Type B pancreatic cell (in vitro differentiated cells): ENCODE measurements at places on chromosomes 1 and 21. TPM values are rescaled to one million over a fixed set of nuclear protein-coding genes. Genes with fewer than 3 reads are reported as not detected.

GRCh38 chr1:95653618-95654017 lies 419.6 kb downstream of the RWDD3 start:
- no peak for DNase-seq
- no peak overlapping the region for H3K4me3 ChIP-seq
- H3K4me1 ChIP-seq = peaks cover 22% of the 10 kb centered on the region
- H3K27ac ChIP-seq = no peak overlapping the region
- H3K27me3 ChIP-seq = no peaks in the 10 kb centered on the region

- H3K27me3 ChIP-seq = no peaks in the 10 kb centered on the region
- H3K4me3 ChIP-seq = no peak overlapping the region
- H3K4me1 ChIP-seq = no peaks in the 10 kb centered on the region
Measured at GRCh38 chr1:119565131-119565772, 58.2 kb downstream of the HSD3B1 start.

DNA sequence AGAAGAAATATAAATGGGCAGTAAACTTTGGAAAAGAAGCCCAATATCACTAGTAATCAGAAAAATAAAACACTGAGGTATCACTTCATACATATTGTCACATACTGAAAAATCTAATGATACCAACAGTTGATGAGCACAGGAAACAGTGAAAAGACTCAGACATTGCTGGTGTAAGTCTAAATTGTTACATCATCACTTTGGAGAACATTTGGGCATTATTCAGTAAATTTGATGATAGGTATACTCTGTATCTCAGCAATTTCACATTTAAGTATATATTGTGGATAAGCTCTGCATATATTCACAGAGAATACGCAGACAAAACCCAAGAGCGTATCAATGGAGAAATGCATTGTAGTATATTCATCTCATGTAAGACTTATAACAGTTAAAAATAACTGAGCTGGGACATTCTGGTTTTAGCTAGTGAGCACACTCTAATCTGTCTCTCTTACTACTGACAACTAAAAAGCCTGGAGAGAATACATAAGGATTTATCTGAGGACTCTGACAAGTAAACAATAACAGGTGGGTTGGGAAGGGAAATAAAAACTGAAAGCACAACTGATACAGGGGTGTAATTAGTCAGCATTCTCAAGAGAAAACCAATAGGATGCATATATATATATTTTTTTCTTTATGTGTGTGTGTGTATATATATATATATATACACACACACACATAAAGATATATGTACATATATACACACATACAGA lies 212.7 kb upstream of the JUN start:
- no peak overlapping the region for H3K27ac ChIP-seq
- no peak for DNase-seq
- H3K36me3 ChIP-seq = no peaks in the 10 kb centered on the region
- H3K27me3 ChIP-seq = no peaks in the 10 kb centered on the region
- no peak overlapping the region for H3K4me3 ChIP-seq

DNA sequence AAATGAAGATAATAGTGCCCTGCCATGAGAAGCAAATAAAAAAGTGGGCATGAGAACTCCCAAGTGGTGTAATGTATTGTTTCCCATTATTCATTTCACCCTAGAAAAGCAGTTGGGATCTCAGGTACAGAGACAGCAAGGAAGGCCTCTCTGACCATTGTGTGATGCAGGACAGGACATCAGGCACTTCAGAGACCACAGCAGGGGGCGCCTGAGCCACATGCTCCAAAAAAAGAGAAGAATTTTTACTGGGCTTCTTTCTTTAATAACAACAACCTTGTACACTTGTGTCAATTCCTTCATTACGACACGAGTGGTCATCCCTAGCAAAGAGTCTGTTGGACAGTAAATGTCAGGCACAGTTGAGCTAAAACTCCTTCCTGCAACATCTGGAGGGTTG lies 533.3 kb downstream of the OMA1 start:
- H3K4me3 ChIP-seq = no peak overlapping the region
- DNase-seq = no peak
- no peak overlapping the region for H3K27ac ChIP-seq
- H3K27me3 ChIP-seq = peaks cover 3% of the 10 kb centered on the region

TEX35 gene
- not detected in 2 replicates for total RNA-seq

GRCh38 chr1:68963353-68963752 lies 466.5 kb upstream of the DEPDC1 start:
- H3K27me3 ChIP-seq = no peaks in the 10 kb centered on the region
- no peak overlapping the region for H3K27ac ChIP-seq
- H3K4me1 ChIP-seq = no peaks in the 10 kb centered on the region
- no peaks in the 10 kb centered on the region for H3K36me3 ChIP-seq
- H3K4me3 ChIP-seq = no peak overlapping the region

GRCh38 chr1:61332196-61332753 lies 249.9 kb downstream of the NFIA start:
- no peak overlapping the region for H3K4me3 ChIP-seq
- peaks cover 25% of the 10 kb centered on the region for H3K36me3 ChIP-seq
- H3K4me1 ChIP-seq = peaks cover 22% of the 10 kb centered on the region
- no peak for DNase-seq
- peaks cover 3% of the 10 kb centered on the region for H3K27me3 ChIP-seq

KCNH1 gene
- total RNA-seq = 0.33 and 2.4 TPM in 2 replicates

GRCh38 chr1:1216770-1217620 lies 3.0 kb upstream of the TNFRSF4 start:
- no peak overlapping the region for H3K27ac ChIP-seq
- no peak overlapping the region for H3K4me3 ChIP-seq
- H3K4me1 ChIP-seq = no peaks in the 10 kb centered on the region
- H3K36me3 ChIP-seq = peaks cover 4% of the 10 kb centered on the region
- DNase-seq = no peak
- no peaks in the 10 kb centered on the region for H3K27me3 ChIP-seq

DNA sequence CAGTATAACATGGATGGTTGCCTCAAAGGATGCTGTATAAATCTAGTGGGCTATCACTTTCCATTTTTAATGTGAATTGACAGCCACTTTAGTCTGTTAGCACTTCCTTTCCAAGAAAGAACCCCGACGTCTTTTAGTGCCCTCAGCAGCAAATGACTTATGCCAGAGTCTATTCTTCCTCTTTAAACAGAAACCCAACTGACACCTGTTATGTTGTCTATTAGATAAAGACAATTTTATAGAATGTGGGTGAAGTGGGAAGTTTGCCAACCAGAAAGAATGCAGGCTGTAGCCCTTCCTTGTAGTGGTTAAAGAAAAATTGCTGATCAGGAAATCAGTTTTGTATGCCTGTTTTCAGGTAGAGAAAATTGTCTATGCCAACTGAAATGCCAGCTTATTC lies 344.9 kb downstream of the ZNF326 start:
- H3K27me3 ChIP-seq = peaks cover 2% of the 10 kb centered on the region
- no peak for DNase-seq
- no peaks in the 10 kb centered on the region for H3K36me3 ChIP-seq
- no peak overlapping the region for H3K4me3 ChIP-seq

GRCh38 chr1:180246579-180246978 lies 16.5 kb downstream of the LHX4 start:
- no peak overlapping the region for H3K27ac ChIP-seq
- no peak for DNase-seq
- H3K4me3 ChIP-seq = no peak overlapping the region
- H3K27me3 ChIP-seq = peaks cover 64% of the 10 kb centered on the region
- H3K36me3 ChIP-seq = no peaks in the 10 kb centered on the region

GRCh38 chr1:91901231-91901630 lies 15.3 kb upstream of the TGFBR3 start:
- DNase-seq = no peak
- no peaks in the 10 kb centered on the region for H3K36me3 ChIP-seq
- H3K4me3 ChIP-seq = no peak overlapping the region
- H3K27ac ChIP-seq = no peak overlapping the region

DNA sequence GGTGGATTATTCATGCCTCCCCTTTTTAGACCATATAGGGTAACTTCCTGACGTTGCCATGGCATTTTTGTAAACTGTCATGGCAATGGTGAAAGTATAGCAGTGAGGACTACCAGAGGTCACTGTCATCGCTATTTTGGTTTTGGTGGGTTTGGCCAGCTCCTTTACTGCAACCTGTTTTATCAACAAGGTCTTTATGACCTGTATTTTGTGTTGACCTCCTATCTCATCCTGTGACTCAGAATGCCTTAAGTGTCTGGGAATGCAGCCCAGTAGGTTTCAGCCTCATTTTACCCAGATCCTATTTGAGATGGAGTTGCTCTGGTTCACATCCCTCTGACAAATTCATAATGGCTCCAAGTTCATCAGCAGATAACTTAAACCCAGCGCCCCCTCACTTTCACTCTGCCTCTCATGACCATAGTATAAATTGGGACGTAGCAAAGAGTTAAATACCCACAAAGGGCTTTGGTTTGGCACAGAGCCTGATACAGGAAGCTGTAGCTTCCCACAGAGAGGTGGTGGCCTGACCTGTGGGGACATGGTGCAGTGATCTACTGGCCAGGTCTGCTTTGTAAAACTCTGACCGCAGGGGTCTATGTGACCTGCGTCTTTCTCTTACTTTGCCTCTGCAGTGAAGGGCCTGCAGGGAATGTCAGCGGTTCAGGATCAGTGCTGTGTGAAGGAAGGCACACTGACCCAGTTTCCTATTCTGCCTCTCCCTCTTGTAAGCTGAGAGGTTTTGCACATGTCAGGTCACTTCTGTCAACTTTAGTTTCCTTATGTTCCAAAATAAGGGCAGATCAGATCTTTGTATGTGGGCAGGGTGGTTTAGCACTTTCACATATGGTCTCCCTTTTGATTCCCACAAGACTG lies 78.1 kb upstream of the ZNF644 start:
- H3K4me3 ChIP-seq = no peak overlapping the region
- H3K27me3 ChIP-seq = no peaks in the 10 kb centered on the region
- no peaks in the 10 kb centered on the region for H3K4me1 ChIP-seq
- no peak overlapping the region for H3K27ac ChIP-seq

DNA sequence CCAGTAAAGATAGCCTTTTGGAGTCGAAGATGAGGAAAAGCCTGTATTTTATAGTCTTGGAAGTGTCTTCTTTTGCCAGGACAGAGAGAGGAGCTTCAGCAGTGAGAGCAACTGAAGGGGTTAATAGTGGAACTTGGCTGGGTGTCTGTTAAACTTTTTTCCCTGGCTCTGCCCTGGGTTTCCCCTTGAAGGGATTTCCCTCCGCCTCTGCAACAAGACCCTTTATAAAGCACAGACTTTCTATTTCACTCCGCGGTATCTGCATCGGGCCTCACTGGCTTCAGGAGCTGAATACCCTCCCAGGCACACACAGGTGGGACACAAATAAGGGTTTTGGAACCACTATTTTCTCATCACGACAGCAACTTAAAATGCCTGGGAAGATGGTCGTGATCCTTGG lies at the start of gene VCAM1:
Gene VCAM1, plus strand, starts transcription at position 253 of the 400 bp plus-strand sequence. Its CDS starts 119 bp downstream, at position 372.
- peak within 1 kb of the TSS; percentile 85 for H3K4me3 ChIP-seq
- H3K4me1 ChIP-seq = peaks cover 6% of the 10 kb centered on the region
- DNase-seq = no peak

PADI1 gene
- total RNA-seq = 21.2 and 35.5 TPM in 2 replicates

DNA sequence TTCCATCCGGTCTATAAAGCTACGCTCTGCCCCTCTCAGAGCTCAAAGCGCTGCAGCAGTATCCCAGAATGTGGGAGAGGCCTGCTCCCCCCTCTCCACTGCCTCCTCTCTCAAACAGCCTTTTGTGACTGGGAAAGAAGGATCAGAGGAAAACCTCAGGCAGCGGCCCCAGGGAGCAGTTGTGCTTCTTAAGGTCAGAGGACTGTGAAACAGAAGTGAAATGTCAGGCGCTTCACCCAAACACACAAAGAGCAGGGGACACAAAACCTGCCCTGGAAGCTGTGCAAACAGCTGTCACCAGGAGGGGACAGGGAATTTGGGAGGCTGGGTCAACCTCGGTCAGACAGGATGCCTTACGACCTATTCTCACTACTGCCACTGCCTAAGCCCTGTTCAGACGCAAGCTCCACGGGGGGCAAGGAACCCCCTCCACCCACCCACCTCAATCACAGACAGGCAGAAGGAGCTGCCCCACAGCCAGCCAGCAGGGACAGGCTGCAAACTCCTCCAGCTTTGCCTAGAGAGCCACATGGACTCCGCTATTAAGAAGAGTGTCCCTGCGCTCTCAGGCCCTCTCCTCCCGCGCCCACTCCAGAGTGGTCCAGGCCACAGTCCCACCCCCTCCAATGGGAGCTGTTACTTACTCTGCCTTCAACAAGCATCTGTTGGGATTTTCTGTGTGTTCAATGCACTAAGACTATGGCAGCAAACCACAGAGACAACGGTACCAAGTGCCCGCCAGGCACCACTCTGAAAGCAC lies 14.6 kb downstream of the SSBP3 start:
- H3K36me3 ChIP-seq = peaks cover 29% of the 10 kb centered on the region
- no peak overlapping the region for H3K27ac ChIP-seq
- DNase-seq = no peak
- H3K4me1 ChIP-seq = peaks cover 50% of the 10 kb centered on the region
